ENCODE measurements at places on chromosomes 1 and 21.

DNA sequence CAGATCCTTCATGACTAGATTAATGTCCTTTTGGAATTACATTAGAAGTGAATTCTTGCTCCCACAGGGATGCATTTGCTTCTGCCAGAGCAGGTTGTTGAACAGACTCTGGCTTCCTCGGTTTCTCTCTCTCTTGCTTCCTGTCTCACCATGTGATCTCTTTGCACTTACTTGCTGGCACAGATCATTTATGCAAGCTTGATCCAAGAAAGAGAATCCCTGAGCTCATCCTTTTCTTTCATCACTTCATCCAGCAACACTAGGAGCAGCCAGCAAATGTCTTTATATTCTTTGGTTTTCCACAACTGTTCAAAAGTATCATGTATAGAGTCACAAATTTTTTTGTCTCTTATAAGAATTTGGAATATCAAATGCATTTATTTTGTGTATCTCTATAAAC lies 313.5 kb downstream of the ZNF326 start:
- DNase-seq = no peak

DNA sequence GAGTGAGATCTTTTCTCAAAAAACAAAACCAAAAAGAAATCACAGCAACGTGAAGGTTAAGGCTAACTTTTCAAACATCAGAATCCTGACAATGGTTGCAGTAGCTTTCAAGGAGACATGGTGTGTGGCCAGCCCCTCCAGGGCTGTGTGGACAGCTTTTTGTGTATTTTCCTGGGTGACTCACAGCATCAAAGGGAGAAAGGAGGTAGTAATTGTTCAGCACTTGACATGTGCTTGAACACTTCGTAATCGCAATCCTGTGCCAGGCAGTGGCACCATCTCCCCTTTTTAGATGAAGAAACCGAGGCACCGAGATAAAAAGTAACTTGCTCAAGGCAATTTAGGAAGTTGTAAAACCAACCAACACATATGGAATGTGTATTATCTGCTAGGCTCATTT lies 10.3 kb downstream of the NBL1 start:
- no peak for DNase-seq

GRCh38 chr1:39623053-39623452 lies 16.4 kb downstream of the HEYL start:
- DNase-seq = no peak

DNA sequence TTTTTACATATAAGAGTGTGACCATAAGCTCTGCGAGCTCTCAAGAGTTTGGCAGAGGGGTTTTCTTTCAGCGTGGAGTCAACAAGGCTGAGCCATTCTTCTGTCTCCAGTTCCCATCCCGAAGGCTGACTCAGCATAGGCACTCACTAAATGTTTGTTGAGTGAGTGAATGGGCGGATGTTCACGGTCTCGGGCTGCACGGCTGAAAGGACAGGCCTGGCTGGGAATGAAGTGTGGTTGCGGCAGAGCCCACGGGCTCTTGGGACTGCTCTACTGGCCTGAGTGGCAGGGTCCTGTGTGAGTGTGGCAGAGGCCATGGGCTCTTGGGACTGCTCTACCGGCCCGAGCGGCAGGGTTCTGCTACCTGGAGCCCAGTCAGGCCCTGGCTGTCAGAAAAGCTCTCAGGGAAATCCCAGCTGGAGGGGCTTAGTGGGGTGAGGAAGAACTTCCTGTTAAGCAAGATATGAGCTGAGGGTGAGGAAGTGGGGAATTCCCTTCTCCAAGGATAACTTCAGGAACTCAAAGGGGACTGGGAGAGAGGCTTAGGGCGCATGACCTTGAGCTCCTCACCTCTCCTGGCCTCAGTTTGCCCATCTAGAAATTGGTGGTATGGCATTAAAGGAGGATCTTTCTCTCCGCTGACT lies 56.6 kb upstream of the C1orf174 start:
- no peak for DNase-seq

- no peak for DNase-seq
Measured at GRCh38 chr21:31778546-31778945, 46.6 kb upstream of the SCAF4 start.

DNA sequence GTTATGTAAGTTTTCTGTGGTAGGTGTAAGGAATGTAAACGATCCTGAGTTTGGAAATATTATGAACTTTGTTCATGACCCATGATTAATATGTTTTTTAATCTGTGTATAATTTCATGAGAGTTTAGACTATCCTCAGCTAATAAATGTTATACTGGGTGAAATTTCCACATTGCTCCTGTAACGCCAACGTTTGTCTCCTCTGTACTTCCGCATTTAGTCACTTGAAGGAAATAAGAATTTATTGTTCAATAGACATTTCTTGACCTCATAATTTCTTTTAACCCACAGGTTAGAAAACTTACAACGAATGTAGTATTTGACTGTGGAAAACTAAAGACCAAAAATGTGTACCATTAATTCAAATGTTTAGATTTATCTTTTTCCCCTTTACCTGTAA lies 876 bp downstream of the KCNJ15 start:
- DNase-seq = no peak

DNA sequence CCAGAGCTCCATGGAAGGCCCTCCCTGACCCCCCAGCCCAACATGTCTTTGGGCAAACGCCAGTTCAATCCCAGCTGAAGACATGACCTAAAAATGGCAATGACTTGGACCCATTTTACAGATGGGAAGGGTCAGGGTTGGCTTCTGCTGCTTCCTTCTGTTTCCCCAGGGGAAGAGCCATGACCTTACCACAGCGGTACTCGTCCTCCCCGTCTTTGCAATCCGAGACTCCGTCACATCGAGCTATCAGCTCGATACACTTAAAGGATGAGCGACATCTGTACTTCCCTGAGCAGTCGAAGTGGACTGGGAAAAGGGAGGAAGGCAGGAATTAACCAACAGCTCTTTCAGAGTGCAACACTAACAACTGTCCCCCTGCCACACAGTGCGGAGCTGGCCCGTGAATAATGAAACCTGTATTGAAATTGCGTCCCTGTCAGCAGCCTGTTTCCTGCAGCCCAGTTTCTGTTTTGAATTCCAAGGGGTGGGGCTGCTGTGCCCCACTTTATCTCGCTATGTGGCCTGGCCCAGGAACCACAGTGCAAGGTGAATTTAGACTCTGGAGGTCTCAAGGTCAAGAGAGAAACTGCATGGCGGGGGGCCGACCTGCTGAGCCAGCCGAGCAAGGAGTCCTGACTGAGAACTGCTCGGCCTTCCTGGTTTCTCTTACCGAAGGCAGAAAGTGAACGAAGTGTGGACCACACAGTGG lies 7.0 kb downstream of the TMPRSS3 start:
- no peak for DNase-seq

GRCh38 chr1:167756730-167757405 lies 35.1 kb downstream of the MPZL1 start:
- DNase-seq = no peak

- DNase-seq = no peak
Measured at GRCh38 chr1:153119491-153119971, 6.2 kb upstream of the SPRR2F start.

DNA sequence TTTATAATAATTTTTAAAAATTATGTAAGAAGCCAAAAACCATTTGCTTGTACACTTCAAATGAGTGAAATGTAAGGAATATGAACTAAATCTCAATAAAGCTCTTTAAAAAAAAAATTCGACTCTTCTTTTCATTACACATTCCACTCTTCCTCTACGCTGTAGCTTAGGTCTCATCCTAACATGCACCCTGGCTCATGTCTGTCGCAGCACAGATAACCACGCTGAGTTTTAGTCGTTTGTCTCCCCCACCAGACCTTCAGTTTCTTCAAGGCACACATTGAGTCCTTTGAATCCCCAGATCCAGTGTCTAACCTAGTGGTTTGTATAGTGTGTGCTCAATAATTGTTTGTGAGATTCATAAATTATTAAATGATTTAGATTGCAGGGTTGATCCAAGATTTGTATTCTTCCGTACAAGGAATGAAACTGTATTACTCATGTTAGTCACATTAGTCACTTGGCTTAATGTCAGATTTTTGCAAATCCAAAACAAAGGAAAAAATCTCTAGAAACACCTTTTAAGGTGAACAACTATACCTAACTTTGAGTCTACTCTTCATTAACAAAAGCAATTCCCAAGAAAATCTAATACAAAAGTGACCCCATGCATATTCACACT lies 57.3 kb downstream of the SLC25A24 start:
- DNase-seq = no peak

DNA sequence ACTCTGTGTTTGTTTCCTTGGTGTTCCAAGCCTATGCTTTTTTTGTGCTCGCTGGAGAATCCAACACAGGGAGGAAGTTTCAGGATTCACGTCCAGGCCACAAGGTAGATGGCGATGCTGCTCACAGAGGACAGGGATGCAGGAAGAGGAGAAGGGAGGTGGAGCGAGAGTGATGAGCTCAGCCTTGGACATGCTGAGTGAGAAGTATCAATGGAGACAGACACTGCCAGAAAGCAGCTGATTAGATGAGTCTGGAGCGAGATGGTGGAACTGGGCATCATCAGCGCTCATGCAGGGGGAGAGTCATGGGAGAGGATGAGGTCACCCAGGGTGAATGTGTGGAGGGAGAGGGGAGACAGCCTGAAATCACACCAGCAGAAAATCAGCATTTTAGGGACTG lies 110.0 kb downstream of the GLUL start:
- DNase-seq = no peak

GRCh38 chr1:63173161-63173560 lies 149.2 kb upstream of the FOXD3 start:
- DNase-seq = no peak

DNA sequence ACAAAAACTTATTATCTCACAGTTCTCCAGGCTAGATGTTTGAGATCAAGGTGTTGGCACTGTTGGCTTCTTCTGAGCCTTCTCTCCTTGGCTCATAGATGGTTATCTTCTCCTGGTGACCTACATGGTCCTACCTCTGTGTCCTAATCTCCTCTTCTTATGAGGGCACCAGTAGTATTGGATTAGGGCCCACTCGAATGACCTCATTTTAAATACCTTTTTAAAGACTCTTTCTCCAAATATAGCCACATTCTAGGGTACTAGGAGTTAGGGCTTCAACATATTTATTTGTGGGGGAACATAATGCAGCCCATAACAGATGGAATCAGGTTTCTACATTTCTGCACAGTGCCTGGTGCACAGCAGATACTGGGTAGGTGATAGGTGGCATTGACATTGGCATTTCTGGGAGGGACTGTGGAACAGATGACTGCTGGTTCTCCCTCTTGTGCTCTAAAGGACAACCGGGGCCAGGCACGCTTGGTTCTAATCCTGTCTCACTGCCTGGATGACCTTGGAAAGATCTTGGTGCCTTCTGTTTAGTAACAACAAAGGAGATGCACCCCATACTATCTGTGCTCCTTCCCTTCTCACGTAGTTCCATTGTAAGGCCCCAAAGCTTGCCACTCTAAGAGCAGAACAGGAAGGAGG lies 140.3 kb downstream of the PLPP3 start:
- DNase-seq = no peak

DNA sequence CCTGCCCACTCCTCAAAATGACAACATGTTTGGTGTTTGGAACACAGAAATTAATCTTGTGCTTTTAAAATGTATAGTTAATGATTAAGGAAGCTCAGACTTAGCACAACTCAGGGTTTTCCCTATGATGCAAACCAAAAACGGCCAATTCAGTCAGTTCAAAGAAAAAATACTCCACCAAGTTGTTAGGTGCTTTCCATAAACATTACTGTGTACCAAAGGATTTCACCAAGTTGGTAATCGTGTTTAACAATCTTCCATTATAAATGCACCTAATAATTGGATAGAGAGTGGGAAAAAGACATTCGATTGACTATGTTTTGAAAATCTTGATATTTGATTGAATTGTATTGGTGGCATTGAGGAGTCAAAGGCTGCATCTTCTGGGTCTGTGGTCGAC lies 33.3 kb upstream of the DUSP10 start:
- no peak for DNase-seq

- no peak for DNase-seq
Measured at GRCh38 chr1:102550729-102551384, 554.1 kb upstream of the OLFM3 start.

Measured in activated CD4-positive, alpha-beta T cell treated with anti-CD3 and anti-CD28 coated beads for 24 hours (primary cell).